Muscle of arm (tissue), 14 donors: ENCODE measurements at places on chromosomes 5 and 9. TPM values are rescaled to one million over a fixed set of nuclear protein-coding genes. Genes with fewer than 3 reads are reported as not detected.

DNA sequence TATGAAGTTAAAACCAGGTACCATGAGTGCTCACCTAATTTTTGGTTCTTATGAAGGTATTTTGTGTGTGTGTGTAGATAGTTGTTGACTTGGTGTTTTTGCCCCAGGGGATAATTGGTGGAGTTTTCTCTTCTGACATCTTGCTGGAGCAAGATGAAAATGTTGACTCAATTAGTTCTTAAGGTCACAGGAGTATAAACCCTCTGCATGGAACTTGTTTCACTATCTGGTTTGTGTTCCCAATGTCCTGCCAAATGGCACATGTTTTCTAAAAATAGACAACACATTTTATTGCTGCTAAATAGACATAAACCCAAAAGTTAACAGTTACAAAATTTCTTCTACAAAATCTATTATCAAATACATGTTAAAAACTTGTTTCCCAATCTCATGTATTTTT lies 180.9 kb downstream of the FAM170A start:
- DNase-seq, result no peak

UIMC1 gene
- 32.2 TPM for polyA plus RNA-seq

DNA sequence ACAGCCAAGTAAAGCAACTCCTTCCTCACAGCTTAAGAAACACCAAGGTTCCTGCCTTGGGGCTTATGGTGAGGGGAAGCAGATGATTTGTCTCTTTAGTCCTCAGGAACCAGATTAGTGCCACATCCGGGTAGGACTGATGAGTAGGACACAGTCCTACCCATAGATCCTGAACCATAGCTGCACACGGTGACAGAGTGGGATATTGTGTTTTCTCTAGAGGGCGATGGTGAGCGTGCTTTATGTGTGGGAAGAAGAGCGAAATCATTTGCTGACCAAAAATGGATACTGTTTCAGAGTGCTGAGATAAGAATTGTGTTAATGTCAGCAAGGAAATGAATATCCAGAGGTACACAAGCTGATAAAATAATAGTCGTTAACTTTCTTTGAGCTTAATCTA lies 209.0 kb upstream of the FBXL7 start:
- DNase-seq, result no peak

GRCh38 chr9:1070692-1071091 lies 20.5 kb downstream of the DMRT2 start:
- no peak for DNase-seq

- no peak for DNase-seq
Measured at GRCh38 chr5:133391354-133392136, 220.8 kb downstream of the FSTL4 start.

DNA sequence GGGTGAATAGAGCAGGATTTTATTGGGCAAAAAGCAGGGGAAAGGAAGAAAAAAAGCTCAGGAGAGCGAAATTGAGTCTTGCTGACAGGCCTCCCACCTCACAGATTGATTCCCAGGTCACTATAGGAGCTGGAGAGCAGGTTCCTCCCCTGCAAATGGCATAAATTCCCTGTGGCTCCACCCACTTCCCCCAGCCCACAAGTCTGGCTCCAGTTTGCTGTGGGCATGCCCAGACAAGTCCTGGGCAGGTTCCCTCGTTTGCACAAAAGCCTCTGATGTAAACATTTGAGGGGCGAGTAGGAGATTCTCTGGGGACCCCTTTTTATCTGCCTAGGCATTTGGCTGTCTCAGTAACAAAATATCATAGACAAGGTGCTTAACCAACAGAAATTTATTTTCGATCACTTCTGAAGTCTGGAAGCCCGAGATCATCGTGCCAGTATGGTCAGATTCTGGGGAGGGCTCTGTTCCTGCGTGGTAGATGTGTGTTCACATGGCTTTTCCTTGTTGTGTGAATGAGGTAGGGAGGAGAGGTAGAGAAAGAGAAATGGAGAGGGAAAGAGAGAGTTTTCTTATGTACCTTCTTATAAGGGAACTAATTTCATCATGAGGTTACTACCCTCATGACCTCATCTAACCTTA lies 614.5 kb downstream of the MAT2B start:
- DNase-seq, result no peak

- DNase-seq, result peak; percentile 62
Measured at GRCh38 chr5:33888587-33888986, 3.2 kb downstream of the ADAMTS12 start.
